NCI-H510A (cell line): ENCODE measurements at places on chromosomes 3 and 15.

GRCh38 chr3:177317247-177317646, 120.0 kb upstream of the TBL1XR1 start:
- DNase-seq, result no peak

GRCh38 chr15:36401586-36401966, 177.8 kb upstream of the CDIN1 start:
- no peak for DNase-seq

DNA sequence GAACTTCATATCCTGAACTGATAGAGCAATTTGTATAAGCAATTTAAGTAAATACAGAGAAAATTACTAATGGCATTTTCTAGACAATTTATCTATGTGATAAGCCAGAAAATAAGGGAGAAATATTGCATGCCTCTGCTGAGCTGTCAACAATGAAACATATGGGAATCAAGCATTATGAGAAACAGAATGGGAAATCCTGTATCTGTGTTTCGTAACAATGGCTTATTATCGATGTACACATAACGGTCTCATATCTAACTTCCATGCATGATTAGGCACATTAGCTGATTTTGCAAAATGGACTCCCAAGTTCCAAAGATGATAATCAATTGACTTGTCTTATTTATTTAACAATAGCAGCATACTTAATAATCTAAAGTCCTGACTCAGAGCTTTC, 30.4 kb upstream of the KCNMB2 start:
- no peak for DNase-seq

DNA sequence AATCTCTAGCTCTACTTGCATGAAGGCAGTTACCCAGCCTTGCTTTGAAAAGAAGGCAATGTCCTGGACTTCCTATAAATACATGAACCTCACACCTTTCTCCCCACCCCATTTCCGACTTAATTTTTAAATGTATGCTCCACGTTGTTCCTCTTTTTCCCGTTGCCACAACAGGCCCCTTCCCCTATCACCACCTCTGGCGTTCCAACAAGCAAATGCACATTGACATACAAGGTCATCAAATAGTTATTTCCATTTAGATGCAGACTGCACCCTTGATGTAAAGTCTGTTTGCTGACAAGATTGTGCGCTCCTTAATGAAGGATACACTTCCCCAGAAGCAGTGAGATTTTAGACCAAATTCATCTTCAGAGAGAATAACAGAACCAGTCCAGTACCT, 260.7 kb upstream of the UMPS start:
- no peak for DNase-seq

GRCh38 chr3:159960188-159961148, 28.2 kb upstream of the IL12A start:
- no peak for DNase-seq

GRCh38 chr3:197378985-197379718, 80.7 kb upstream of the DLG1 start:
- no peak for DNase-seq

GRCh38 chr3:195113048-195113447, 157.9 kb downstream of the XXYLT1 start:
- no peak for DNase-seq

DNA sequence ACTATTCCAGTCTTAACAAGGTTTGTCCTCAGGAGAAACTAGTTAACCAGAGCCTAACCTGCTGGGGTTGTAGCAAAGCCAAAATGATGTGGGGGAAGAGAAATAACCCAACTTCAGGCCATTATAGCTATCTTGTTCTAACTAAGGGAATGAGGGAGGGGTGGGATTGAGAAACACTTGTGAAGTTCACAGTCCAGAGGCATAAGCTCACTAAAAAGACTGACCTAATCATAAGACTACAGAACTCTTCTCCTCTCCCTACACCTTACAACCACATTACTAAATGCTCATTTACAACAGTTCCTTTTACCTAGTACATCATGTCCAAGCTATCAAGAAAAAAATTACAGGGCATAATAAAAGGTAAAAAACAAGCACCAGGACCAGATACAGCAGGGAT, 52.8 kb downstream of the UBE3A start:
- no peak for DNase-seq

- DNase-seq, result no peak
These were observed 12.5 kb upstream of the ISL2 start for GRCh38 chr15:76324066-76324465.

GRCh38 chr3:34146596-34146995, 348.2 kb downstream of the PDCD6IP start:
- no peak for DNase-seq

GRCh38 chr3:134517791-134518190, 31.9 kb downstream of the CEP63 start:
- DNase-seq, result no peak
